A172 (cell line): ENCODE measurements at places on chromosomes 5 and 9. TPM values are rescaled to one million over a fixed set of nuclear protein-coding genes. Genes with fewer than 3 reads are reported as not detected.

MCC gene
- total RNA-seq = 1.8 and 2.4 TPM in 2 replicates

TAF1L gene
- total RNA-seq = 0.02 and 0.05 TPM in 2 replicates

SLC6A7 gene
- not detected in 2 replicates for total RNA-seq

POLR1E gene
- 40.3 and 43.8 TPM in 2 replicates for total RNA-seq

TMEM215 gene
- total RNA-seq = not detected in 2 replicates

ADAMTS2 gene
- 0.14 and 0.79 TPM in 2 replicates for total RNA-seq

SV2C gene
- not detected in 2 replicates for total RNA-seq

NEK6 gene
- 33.3 and 35.6 TPM in 2 replicates for total RNA-seq

COL15A1 gene
- total RNA-seq = 0.09 and 0.12 TPM in 2 replicates

LRRTM2 gene
- not detected in 2 replicates for total RNA-seq

FUT7 gene
- total RNA-seq = 0.07 TPM in 1 of 2 replicates, not detected in the other

- no peak for DNase-seq
These were observed 369.5 kb downstream of the TAF11L14 start for GRCh38 chr5:18003784-18004183.

DNA sequence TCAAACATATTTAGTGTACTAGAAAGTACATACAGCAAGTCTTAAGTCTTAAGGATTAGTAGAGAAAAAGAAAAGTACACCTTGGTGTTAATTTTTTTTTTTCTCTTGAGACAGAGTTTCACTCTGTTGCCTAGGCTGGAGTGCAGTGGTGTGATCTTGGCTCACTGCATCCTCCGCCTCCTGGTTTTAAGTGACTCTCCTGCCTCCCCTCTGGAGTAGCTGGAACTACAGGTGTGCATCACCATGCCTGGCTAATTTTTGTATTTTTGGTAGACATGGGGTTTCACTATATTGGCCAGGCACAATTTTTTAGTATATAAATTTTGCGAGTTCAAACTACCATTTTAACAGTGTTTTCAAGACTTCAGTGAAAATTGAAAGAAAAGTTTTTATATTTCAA is 1941.1 kb upstream of the CDH6 start:
- DNase-seq = no peak

- DNase-seq = no peak
These were observed 47.8 kb downstream of the TSPAN17 start for GRCh38 chr5:176695073-176695472.

DNA sequence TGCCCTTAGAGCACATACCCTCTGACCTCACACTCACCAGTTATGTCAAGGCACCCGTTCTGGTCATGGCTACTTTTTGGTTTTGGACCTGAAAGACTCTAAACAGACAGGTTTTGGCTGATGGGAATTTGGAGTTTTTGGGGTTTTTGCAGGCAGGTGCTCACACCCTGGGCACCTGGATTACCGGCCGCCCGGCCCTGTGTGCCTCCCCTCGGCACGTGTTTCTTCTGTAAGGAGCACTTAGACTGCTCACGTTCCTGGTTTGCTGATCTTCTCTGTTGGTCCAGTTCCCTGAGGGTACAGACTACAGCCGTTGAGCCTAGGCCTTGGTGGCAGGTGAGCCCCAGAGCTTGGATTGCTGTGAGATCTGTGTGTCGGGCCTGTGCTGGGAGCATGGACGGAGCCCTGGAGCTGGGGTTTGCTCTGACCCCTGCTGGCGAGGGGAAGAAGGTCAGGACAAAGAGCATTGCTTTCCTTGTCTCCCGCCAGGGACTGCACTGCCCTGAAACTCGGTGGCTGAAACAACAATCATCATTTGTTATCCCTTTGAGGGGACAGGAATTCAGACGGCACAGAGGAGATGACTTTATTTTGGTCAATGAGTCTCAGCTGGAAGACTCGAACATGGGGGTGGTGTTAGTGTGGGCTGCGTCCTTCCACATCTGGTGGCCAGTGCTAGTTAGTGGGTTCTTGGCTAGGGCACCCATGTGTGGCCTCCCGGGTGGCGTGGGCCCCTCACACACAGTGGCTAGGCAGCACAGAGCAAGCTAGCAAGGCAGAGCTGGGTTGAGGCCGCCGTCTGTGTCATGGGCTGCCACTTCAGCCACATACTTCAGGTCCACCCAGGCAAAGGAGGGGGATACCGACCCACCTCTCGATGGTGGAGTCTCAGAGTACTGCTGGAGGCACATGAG is 76.4 kb downstream of the EHMT1 start:
- DNase-seq = no peak

GRCh38 chr9:116479056-116479544 is 208.0 kb upstream of the TRIM32 start:
- no peak for DNase-seq

DNA sequence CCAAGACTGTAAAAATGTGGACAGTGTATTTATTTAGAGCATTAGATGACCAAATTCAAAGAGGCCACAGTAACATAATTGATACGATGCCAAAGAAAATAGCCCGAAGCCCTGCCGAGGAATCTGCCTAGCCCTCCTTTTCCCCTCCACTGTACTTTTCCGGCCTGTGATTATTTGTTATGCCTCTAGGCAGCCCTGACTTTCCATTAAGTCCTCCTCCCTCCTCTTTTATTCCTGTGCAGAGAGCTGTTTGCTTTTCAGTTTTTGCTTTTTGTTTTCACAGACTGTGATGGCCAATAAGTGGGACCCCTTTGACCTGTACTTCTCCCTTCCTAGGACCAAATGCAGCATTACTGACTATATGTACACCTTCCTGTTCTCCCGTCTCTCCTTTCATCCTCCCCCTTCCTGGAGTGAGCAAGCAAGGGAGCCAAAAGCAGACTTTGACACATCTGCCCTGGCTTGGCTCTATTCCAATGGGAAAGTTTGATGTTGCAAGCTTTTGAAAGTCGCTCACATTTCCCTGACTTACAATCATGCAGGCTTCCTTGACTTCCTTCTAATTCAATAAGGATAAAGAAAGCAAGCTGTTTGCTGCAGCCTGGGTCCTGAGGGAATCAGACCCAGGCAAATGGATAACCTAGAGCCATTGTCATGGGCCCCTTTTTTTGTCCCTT is 76.1 kb downstream of the NREP start:
- peak; percentile 79 for DNase-seq

- DNase-seq = no peak
These were observed 255.4 kb downstream of the IRX2 start for GRCh38 chr5:2496126-2496525.

GRCh38 chr5:126777975-126778674 is 1.2 kb downstream of the LMNB1 start:
- peak; percentile 95 for DNase-seq

- no peak for DNase-seq
These were observed 20.0 kb downstream of the ERAP2 start for GRCh38 chr5:96896276-96896675.

GRCh38 chr5:97670447-97670846 is 487.4 kb upstream of the RIOK2 start:
- DNase-seq = no peak

DNA sequence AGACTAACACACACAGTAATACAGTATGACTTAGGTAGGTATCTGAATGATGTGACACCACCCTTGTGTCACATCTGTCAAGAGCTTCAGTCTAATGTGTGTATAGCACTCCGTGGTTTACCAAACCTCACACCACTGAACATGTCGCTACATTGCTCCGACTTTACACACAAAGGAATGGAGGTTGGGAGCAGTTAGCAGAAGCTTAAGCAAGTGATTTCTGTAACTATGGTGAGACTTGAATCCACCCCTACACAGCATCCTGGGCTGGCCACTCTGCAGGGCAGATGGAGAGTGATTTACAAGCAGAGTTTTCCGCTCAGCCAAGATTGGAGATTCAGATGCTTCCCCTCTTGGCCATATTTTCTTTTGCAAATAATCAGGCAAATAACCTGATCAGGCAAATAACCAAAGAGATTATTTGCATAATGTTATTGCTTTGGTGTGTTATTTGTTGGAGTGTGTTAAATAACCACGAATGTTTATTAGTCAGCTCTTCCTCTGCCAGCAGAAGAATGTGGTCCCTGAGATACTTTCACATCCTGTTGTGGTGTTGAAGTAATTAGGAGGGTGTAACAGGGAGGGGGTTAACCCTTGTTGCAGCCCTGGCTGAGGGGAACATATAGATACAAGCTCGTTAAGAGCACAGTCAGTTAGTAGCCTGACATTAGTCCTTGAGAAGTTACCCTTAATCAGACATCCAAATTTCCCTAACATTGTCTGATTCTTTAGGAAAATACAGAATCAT is 92.8 kb downstream of the SNX18 start:
- DNase-seq = peak; percentile 37

DNA sequence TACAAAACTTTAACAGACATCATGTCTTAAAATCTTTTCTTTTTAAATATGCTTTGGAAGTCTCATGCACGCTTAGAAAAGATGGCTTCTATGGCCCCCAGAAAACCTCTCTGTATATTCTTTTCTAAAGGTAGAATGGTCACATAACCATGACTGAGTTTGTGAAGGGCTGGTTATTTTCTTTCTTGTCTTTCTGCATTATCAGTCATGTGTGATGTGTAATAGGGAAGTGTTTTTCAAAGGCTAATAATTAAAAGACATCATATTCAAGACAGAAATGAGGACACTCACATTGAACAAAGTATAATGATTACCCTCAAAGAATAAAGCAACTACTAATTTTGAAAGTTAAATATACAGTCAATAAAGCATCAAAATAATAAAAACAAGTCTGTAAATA is 253.4 kb downstream of the TRPM3 start:
- DNase-seq = no peak

- DNase-seq = no peak
These were observed 13.5 kb upstream of the SLC6A19 start for GRCh38 chr5:1187950-1188334.

GRCh38 chr5:110817459-110817858 is 78.7 kb downstream of the SLC25A46 start:
- peak; percentile 11 for DNase-seq

DNA sequence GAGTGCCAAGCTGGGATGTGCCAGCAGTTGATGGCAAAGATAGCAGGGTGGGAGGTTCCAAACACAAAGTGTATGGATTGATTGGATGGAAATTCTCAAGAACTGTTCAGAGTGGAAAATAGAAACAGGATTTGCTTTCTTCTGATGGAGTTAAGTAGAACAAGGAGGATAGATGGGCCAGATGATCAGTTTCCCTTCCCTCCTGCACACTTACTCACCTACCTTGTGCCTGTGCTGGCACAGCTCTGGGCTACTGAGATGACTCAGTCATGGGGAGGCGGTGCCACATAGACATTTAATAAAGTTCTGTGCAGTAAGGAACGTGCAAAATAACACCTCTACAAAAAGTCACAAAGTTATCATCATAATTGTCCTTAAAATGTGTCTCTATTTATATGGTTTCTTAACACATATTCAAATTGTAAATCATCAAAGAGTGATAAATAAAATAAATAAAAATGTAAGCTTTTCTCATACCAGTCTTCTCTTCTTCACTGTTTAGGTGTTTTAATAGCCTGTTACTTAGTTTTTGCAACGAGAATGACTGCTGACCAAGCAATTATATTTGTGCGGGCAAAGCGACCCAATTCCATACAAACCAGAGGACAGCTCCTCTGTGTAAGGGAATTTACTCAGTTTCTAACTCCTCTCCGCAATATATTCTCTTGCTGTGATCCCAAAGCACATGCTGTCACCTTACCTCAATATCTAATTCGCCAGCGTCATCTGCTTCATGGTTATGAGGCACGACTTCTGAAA is 12.7 kb downstream of the PTPDC1 start:
- peak; percentile 64 for DNase-seq

DNA sequence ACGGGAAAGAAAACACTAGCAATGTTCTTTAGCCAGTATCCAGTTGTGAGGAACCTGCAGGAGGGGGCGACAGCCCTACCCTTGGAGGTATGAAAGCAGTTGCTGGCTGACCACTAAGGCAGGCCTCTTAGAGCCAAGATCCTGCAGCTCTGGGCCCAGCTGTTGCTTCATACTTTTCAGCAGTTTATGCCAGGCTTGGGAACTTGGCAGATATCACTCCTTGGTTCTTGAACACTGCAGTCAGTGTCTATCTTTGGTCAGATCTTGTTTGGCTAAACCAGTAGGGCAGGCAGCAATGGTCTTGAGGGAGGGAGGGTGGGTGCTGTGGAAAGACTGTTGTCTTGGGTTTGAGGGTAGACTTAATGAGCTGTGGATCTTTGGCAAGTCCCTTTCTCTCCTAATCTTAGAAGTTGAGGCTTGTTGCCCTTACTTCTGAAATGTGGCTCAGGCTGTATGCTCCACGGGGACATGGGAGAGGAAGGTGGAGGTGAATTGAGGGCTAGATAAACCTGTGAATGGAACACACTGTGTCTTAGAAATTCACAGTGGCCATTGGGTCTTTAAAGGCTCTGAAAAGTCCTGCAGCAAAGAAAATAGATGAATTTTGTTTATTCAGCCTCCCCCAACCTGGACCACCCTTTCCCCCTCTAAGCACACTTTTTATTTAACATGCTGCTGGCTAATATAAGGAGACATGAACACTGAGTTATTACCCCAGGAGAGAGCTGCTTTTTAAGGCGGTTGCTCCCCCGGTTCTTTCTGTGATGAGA is 37.5 kb downstream of the ZNF618 start:
- no peak for DNase-seq

GRCh38 chr5:17147170-17147569 is 70.3 kb upstream of the BASP1 start:
- no peak for DNase-seq

GRCh38 chr5:6719896-6720560 is 6.8 kb downstream of the TENT4A start:
- DNase-seq = no peak

DNA sequence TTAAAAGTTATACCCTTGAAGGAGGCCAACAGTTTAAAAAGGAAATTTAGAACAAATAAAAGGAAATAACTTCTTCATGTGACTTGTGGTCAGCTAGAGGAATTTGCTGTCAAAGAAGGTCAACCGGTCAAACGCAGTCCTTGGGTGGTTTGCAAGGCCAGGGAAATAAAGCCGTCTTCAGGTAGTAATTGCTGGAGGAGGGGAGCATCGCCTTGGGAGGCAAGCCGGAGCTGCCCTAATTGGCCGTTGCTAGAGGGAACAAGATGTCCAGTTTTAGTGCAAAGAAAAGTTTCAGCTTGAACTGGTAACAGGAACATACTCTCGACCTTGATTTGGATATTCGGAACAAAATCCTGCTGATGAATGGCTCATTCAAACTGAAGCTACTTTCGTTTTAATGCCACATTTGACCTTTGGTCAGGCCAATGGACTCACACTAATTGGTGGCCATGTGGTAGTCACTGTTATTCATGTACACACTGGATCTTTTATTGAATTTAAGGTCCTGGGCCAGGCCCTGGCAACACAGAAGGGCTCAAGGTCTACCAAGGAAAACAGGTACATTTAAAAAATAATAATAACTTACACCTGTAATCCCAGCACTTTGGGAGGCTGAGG is 47.0 kb upstream of the MYO10 start:
- DNase-seq = peak; percentile 54

GRCh38 chr5:156271569-156271968 is 55.4 kb upstream of the SGCD start:
- no peak for DNase-seq

GRCh38 chr5:1647580-1647979 is 123.8 kb upstream of the LPCAT1 start:
- DNase-seq = no peak

- DNase-seq = no peak
These were observed 9.9 kb upstream of the HMCN2 start for GRCh38 chr9:130255631-130256134.

- DNase-seq = peak; percentile 74
These were observed 24.2 kb upstream of the GLRX start for GRCh38 chr5:95846554-95847260.
